Muscle of leg (tissue), 16 donors: ENCODE measurements at places on chromosomes 4 and X. TPM values are rescaled to one million over a fixed set of nuclear protein-coding genes. Genes with fewer than 3 reads are reported as not detected.
A peak's percentile ranks its signal among the peaks of the same experiment; 100 is the strongest.

Gene CMC4
- 6.9 TPM for polyA plus RNA-seq

- no peaks in the 10 kb centered on the region for H3K36me3 ChIP-seq
- H3K27me3 ChIP-seq: peaks cover 89% of the 10 kb centered on the region
- peak overlapping the region; percentile 37 for H3K4me3 ChIP-seq
- no peak for DNase-seq
- peaks cover 30% of the 10 kb centered on the region for H3K4me1 ChIP-seq
Observed at GRCh38 chr4:84499624-84499982, 511 bp upstream of the NKX6-1 start.

DNA sequence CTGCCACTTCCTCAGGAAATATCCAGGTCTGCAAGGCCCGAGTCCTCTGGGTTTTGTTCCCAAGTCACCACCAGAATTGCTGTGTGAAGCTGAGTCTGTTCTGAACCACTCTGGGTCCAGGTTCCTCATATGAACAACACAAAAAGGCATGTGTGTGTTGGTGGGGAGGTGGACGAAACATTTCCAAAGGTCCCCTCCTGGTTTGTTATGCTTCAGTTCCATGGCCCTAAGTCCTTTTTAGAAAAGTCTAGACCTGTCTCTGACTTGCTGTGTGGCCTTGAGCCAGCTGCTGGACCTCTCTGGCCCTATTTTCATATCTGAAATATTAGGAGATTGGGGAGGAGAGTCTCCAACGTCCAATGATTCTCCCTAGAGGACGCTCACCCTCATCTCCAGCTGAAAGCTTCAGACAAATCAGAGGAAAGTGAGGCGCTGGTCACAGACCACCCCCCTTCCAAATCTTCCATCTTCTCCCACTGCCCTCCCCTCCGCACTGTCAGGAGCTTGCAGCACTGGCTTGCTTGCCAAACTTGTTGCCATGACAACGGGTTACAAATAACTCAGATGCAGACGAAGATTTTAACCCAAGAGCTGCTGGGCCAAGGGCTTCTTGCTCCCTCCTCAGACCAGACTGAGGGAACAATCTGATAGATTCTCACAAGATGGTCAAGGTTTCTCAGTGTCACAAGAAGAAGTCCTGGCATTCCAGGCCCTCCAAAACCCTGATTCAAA, 64.5 kb downstream of the SMC1A start:
- H3K36me3 ChIP-seq: no peaks in the 10 kb centered on the region
- peak; percentile 82 for DNase-seq
- H3K27ac ChIP-seq: no peak overlapping the region
- H3K4me3 ChIP-seq: no peak overlapping the region
- H3K4me1 ChIP-seq: peaks cover 4% of the 10 kb centered on the region
- peaks cover 25% of the 10 kb centered on the region for H3K27me3 ChIP-seq

DNA sequence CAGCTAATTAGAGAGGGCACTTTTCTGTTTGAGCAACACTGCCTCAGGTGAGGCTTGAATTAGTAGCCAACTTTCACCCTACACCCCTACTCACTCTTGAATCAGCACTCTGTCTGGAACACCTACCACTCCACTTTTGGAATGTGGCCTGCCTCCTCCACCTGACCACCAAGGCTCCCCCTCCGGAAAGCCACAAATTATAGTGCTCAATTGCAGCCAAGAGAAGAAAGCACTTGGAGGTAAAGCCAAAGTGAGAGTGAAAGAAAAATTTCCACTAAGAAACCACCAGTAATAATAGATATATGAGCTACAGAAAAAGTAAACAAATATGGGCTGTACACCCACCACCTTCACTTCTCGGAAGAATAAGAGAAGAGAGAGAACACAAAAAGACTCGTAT, 41.1 kb downstream of the PPP3CA start:
- H3K4me3 ChIP-seq: no peak overlapping the region
- no peaks in the 10 kb centered on the region for H3K36me3 ChIP-seq
- H3K4me1 ChIP-seq: no peaks in the 10 kb centered on the region
- H3K27me3 ChIP-seq: no peaks in the 10 kb centered on the region
- DNase-seq: no peak

GRCh38 chr4:173934933-173935620, 348.4 kb downstream of the FBXO8 start:
- H3K4me3 ChIP-seq: no peak overlapping the region
- no peaks in the 10 kb centered on the region for H3K27me3 ChIP-seq
- no peaks in the 10 kb centered on the region for H3K4me1 ChIP-seq
- no peak for DNase-seq
- no peaks in the 10 kb centered on the region for H3K36me3 ChIP-seq

DNA sequence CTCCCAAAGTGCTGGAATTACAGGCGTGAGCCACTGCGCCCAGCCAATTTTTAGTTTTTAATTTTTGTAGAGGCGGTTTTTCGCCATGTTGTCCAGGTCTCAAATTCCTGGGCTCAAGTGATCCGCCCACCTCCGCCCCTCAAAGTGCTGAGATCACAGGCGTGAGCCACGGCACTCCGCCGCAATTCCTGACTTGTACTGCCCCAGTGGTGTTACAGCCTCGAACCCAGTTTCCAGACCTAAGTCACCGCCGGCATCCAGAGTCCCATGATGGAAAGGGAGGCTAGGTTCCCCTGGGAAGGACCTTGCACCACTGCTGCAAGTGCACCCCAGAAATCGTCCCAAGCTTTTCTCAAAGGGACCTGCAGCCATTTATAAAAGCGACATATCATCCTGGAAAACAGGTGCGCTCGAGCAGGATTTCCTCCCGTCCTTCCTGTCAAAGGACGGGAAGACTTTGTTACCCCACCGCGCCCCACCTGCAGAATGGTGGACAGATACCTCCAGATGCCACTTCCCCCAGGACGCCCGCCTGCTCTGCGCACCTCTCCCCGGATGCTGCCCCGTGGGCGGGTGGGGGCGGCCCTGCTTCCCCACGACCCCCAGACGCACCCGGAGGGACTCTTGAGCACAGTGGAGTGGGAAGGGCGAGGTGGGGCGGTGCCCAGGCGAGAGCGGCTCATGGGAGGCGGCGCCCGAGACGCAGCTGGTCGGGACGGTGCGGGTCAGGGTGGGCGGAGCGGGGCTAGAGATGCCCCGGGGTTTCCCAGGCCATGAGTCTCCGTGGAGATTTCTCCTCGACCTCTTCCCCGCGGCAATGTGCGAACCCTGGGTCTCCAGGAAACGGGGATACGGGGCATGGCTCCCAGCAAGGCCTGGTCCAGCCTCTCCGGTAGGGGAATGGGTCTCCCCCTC, 947 bp upstream of the RPL10 start:
- H3K36me3 ChIP-seq: peaks cover 26% of the 10 kb centered on the region
- H3K27me3 ChIP-seq: no peaks in the 10 kb centered on the region
- peak overlapping the region; percentile 100 for H3K27ac ChIP-seq
- DNase-seq: peak; percentile 84
- H3K4me3 ChIP-seq: peak overlapping the region; percentile 56

DNA sequence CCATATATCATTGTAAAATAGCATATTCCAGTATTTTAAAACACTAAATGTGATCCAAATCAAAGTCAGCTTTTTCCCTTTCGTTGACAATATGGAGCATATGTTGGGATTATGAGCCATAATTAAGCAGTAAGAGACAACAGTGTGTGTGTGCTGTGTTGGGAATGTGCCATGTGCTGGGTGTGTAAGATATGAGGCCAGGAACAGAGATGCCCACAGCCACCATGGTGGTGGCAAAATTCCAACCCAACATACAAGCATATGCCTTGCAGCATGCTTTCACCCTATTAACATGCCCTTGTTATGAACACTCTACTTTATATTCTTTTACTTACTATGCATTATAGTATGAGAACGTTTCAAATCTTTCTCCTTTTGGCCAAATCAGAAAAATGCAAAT, 1560.4 kb upstream of the TENM3 start:
- H3K27me3 ChIP-seq: no peaks in the 10 kb centered on the region
- H3K4me1 ChIP-seq: no peaks in the 10 kb centered on the region
- DNase-seq: peak; percentile 45
- no peaks in the 10 kb centered on the region for H3K36me3 ChIP-seq

- no peak overlapping the region for H3K27ac ChIP-seq
- no peak overlapping the region for H3K4me3 ChIP-seq
- peaks cover 33% of the 10 kb centered on the region for H3K36me3 ChIP-seq
- DNase-seq: no peak
Observed at GRCh38 chrX:149497626-149498025, 7.5 kb downstream of the IDS start.

GRCh38 chrX:153336121-153336894, 2.4 kb downstream of the ZNF275 start:
- no peak overlapping the region for H3K4me3 ChIP-seq
- H3K27ac ChIP-seq: no peak overlapping the region
- peaks cover 7% of the 10 kb centered on the region for H3K36me3 ChIP-seq
- peaks cover 12% of the 10 kb centered on the region for H3K4me1 ChIP-seq
- DNase-seq: no peak

- H3K27me3 ChIP-seq: no peaks in the 10 kb centered on the region
- no peaks in the 10 kb centered on the region for H3K36me3 ChIP-seq
- DNase-seq: peak; percentile 54
Observed at GRCh38 chr4:185384930-185385331, 10.8 kb downstream of the LRP2BP start.
